ENCODE measurements at places on chromosomes 7 and 10.

DNA sequence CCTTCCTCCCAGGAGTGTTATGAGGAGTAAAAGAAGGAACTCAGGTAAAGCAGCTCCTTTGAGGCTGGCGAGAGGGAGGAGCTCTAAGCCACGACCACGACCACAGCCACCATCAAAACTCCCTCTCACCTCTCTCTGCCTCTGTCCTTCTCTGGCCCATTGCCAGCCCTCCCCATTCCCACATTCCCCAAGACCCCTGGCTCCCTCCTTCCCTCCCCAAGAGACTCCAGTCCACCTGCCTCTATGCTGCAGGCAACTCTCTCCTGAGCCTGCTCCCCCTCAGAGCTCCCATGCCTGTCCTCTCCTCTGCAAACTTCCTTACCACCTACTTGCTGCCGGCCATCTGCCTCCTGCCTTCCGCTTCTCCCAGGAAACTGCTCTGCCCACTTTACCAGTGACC lies 9.5 kb downstream of the SLIT1 start:
- no peak for DNase-seq

- DNase-seq: no peak
Observed at GRCh38 chr10:42995537-42995936, 81.3 kb upstream of the RET start.

- DNase-seq: no peak
Observed at GRCh38 chr10:43846968-43847367, 198.3 kb upstream of the ZNF32 start.

DNA sequence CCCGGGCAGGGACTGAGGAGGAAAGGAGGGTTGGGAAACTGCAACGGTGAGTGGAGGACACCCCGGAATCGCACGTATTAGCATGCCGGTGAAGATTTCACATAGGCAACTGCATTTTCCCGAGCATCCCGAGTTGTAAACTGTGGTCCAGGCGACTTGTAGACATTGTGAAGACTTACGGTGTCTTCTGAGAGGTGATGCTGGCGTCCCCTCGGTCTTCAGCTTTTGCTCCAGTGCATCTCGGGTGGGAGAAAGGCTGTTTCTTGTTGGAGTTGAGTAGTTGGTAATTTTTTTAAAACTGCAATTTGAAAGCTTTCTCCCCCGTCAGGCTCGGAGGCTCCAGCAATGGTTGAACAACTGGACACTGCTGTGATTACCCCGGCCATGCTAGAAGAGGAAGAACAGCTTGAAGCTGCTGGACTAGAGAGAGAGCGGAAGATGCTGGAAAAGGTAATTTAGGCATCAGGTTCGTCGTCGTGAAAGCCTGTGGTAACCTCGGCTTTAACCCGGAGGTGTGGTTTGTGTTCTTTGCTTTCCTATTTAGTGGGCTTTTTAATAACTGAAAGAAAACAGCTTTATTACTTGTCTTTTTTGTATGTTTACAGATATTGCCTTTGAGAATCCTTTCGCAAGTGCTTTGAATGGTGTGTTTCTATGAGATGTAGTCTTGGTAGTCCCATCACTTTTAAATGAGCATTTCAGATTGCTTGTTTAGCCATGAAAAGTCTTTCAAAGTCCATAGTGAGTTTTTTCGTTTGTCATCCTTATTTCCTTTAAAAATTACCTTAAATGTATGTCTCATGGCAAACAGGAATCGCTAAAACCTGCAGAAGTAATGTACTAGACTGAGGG lies 687 bp downstream of the HELLS start:
- DNase-seq: no peak

GRCh38 chr10:43879742-43880141 lies 231.1 kb upstream of the ZNF32 start:
- DNase-seq: no peak

- DNase-seq: no peak
Observed at GRCh38 chr10:31698181-31698830, 230.3 kb downstream of the ARHGAP12 start.

DNA sequence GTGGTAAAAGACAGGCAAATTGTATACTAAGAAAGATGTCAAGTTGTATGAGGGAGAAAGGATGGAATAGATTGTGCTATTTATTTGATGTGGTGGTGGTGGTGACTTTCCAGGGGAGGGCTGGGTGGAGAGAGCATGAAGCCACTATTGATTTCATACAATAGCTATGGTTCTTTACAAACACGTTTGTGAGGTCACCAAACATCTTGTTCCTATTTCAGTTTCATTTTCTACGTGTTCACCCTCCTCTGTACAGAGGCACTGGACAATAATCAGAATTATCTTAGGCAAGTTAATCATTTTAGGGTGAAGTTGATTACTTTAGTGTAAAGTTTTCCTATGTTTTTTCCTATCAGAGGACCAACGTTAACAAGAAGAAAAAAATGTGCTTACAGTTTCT lies 10.3 kb upstream of the CNTNAP2 start:
- DNase-seq: no peak

GRCh38 chr10:93912444-93912843 lies 18.7 kb downstream of the SLC35G1 start:
- no peak for DNase-seq

DNA sequence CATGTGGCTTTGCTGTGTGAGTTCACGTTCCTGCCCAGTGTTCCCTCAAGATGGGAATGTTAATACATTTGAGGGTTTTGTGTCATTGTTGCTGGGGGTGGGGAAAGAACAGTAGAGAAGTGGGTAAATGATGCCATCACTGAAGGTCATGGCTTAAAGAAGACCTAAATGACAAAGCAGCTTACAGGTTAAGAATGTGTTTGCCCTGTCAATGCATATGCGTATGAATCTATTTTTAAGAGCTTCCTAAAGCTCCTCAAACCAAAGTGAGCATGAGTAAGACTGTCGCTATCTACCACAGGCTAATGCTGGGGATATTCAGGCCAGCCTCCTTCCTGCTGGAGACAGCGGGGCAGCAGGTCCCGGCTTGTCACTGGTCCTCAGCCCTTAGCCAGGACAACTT lies 162.9 kb downstream of the CREB5 start:
- DNase-seq: no peak

GRCh38 chr10:80976658-80977057 lies 439.0 kb downstream of the SH2D4B start:
- no peak for DNase-seq

GRCh38 chr7:143495851-143496250 lies 18.2 kb downstream of the TAS2R41 start:
- no peak for DNase-seq
